Stimulated activated CD4-positive, alpha-beta T cell treated with anti-CD3 and anti-CD28 coated beads, Interleukin-1b, Interleukin-23, amount 100 ng/mL, for 1 hour (primary cell): ENCODE measurements at places on chromosomes 7 and 10.

DNA sequence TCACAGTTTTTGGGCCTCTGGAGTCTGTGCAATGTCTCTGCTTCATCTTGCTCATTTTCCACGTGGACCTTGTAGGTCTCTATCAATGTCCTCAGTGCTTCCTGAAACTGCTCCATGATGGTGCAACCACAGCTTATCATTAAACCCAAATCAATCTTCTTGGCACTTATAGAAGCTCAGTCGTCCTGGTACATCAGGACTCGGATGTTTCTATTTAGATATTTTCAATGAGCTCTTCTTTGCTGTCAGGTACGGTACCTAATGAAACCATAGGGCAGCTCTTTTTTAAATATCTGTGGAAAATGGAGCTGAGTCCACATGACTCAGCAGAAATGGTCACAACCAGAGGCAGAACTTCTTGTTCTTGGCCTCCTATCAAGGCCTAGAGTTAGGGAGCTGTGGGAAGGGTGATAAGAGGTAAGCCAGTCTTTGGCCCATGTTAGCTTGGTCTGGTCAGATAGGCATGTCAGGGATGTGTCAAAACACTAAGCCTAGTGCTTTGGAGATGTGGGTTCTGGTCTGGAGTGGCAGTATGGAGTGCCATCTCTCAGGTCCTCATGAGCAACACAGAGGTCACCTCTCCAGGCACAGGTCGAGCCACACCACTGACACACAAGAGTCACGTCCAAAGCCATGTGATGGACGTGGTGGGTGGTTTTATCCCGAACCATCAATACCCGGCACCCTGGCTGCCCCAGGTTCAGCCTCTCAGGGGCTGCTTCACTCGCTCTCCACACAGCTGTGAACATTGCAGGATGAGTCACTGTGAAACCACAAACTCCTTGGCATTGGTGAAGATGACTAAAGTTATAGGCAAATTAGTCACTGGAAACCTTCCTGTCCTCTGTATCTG is 87.0 kb downstream of the TBXAS1 start:
- DNase-seq: peak; percentile 7

DNA sequence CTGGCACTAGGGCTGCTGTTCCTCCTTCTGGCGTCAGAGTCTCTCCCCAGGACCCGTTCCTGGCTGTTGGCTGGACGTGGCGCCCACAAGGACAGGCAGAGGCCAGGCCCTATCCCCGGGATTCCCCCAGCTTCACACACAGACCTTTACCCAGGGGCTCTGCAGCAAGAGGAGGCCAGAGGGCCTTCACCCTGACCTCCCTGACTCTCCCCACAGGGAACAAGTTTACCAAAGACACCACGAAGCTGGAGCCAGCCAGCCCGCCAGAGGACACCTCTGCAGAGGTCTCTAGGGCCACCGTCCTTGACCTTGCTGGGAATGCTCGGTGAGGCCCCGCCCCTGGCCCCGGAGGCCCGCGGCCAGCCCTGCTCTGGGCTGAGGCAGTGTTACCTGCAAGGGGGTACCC is 82.2 kb downstream of the GTF2IRD1 start:
- no peak for DNase-seq

GRCh38 chr10:115091161-115091560 is 2.0 kb upstream of the ATRNL1 start:
- DNase-seq: no peak

DNA sequence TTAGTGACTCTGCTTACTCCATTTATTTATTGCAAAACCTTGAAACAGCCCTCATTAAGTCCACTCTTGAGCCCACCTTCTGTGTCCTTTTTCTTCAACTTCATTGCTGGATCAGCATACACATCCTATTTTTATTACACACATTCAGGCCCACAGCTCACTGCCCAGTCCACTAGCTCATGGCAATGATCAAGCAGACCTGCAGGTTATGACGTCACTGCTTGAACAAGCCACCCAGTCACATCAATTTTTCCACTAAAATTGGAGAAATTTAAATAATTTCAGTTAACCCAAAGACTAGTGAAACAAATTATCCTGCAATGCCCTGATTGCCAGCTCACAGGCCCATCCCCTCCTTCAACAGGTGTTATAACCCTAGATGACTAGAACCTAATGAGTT is 16.0 kb upstream of the STARD3NL start:
- no peak for DNase-seq

DNA sequence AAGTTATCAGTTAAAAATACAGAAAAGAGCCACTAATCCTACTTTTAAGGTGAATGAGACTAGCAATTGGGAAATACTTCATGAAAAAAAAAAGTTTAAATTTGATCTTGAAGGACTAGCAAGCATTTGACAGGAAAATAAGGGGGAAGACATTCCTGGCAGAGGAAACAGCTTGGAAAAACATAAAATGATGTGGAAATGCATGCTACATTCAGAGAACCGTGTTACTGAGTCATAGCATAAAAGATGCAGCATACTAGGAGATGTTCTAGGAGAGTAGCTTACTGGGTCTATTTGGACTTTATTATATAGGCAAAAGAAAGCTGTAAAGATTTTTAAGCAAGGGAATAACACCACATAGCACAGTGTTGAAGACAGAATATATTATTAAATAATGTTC is 108.6 kb upstream of the COL1A2 start:
- DNase-seq: no peak

DNA sequence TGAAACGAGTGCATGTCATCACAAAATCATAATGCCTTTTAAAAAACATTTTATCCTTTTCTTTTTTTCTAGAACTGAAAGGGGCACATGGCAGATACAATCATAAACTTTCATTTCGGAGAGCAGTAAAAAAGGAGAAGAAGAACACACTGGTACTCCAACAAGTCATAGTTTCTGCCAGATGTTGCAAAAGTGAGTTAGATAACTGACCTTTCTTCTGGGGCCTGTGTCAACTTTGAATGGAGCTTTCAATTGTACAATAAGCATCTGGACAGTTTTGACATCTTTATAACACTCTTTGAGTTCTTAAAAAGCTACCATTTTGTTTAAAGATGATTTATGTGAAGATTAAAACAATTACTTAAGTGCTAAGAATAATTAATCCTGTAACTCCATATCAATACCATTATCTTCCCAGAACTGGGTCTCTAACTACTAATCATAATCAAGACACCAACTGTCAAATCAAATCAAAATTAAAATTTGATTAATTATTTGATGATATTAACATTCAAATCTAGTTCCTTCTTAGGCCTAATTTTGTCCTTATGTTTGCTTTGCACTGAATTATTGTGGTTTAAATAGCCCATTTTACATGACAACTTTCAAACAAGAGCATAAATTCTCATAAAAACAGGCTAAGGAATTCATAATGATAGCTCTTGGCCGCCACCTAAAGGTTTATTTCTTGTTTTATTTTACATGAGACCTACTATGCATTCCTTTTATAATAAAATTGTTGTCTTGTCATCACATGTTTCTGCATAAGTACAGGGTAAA is 19.5 kb upstream of the ITGB8 start:
- DNase-seq: no peak

GRCh38 chr10:10941127-10941730 is 76.4 kb upstream of the CELF2 start:
- DNase-seq: no peak

- no peak for DNase-seq
Observed at GRCh38 chr7:1693991-1694524, 24.0 kb downstream of the ELFN1 start.

- no peak for DNase-seq
Observed at GRCh38 chr7:2800220-2800930, 43.7 kb downstream of the GNA12 start.

DNA sequence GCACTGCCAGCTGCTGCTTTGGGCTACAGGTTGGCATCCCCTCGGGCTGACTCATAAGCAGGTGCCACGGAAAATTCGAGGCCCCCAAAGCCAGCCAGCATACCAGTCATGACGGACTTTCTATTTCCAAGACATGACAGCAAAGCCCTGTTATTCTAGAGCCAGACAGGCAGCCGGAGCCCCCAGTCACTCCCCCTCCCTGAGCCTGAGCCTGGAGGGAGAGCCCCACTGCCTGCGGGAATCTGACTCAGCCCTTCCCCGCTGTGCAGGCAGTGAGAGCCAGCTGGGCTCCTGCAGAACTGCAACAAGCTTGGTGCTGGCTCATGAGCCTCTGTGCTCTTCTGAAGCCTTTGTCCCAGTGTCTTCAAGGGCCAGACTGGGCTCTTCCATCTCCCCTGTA is 15.8 kb downstream of the BTBD16 start:
- DNase-seq: no peak

GRCh38 chr7:16671811-16672210 is 25.8 kb downstream of the BZW2 start:
- DNase-seq: no peak

DNA sequence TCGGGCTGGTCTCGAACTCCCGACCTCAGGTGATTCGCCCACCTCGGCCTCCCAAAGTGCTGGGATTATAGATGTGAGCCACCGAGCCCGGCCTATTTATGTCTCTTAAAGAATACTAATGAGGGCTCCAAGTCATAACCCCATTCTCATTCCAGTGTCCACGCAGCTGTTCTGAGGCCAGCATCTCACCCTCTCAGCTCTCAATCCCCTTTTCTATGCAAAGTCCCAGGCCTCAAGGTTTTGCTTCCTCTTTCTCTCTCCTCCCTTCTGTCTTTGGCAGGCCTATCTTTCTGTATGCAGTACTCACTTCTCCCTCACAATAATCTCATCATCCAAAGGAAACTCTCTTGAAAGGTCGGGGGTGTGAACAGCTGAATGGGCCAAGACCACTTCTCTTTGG is 28.0 kb upstream of the VSIR start:
- DNase-seq: no peak

DNA sequence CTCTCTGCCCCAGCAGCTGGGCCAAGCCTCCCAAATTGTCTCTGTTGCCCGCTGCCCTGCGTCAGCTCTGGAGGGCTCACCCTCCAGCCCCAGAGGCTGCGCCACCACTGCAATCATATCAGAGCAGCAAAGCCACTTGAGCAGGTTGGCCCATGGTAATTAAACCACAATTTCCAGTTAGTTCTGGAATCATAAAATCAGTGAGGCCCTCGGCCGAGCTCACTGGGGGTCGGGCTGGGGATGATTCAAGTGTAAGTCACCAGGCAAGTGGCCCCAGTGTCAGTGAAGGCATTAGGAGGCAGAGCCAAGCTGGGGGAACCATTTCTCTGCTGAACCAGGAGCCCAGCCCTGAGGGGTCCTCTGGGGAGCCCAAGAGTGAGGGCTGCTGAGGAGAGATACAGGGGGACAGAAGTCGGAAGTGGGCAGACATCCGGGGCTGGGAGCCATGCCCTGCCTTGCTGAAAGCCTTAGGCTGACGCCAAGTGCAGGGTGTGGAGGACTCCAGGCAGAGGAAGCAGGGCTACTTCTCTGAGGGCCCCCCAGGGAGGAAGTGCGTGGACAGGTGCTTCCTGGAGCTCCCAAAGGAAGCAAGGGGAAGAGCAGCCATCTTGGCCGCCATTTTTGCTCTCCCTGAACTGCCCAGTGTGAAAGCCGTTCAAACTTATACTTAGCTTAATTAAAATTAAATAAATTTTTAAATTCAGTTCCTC is 29.5 kb upstream of the SLC29A3 start:
- no peak for DNase-seq

- DNase-seq: no peak
Observed at GRCh38 chr10:51188008-51188407, 113.7 kb downstream of the PRKG1 start.

DNA sequence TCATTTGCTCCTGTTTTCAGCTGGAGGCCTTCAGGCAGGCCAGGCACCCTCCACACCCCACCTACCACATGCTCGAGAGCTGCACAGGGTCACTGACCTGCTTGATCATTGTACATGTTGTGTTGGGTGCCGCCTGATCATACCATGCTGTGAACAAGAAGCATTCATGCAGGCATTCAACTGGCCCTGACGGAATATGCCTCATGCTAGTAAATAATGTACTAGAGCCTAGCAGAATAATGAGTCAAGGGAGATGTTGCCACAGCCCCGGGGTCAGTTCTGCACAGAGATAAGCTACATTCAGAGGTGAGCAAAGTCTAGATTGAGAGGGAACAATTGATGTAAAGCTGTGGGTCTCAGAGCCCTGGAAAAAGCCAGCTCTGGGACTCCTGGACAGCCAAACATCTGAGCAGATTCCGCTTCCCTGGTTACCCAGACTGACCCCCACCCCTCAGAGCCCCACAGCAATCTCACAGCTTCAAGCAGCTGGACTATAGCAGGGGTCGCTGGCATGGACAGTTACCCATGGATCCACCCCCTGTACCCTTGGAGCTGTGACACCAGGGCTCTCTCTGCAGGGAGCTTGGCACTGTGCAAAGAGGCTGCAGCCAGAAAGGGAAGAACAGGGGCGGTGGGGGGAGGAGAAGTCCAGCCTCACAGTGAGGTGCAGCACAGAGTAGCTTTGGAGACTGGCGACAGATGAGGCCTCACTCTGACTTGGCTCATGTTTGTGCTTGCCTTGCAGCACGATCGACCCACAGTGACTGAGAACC is 86.6 kb downstream of the FRMPD2 start:
- DNase-seq: no peak

DNA sequence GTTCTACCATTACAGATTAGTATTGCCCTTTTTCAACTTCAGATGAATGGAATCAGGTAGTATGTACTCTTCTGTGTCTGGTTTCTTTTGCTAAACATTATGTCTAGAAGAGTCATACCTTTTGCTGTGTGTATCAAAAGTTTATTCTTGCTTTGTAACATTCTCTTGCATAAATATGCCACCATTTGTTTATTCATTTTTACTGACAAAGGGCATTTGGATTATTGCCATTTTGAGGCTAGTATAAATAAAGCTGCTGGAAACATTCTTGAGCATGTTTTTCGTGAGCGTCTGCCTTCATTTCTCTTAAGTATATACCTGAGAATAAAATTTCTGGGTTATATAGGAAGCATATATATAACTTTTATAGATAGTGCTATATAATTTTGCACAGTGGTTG is 121.7 kb upstream of the CSTF2T start:
- DNase-seq: no peak

- no peak for DNase-seq
Observed at GRCh38 chr7:51577390-51577789, 260.8 kb upstream of the COBL start.

DNA sequence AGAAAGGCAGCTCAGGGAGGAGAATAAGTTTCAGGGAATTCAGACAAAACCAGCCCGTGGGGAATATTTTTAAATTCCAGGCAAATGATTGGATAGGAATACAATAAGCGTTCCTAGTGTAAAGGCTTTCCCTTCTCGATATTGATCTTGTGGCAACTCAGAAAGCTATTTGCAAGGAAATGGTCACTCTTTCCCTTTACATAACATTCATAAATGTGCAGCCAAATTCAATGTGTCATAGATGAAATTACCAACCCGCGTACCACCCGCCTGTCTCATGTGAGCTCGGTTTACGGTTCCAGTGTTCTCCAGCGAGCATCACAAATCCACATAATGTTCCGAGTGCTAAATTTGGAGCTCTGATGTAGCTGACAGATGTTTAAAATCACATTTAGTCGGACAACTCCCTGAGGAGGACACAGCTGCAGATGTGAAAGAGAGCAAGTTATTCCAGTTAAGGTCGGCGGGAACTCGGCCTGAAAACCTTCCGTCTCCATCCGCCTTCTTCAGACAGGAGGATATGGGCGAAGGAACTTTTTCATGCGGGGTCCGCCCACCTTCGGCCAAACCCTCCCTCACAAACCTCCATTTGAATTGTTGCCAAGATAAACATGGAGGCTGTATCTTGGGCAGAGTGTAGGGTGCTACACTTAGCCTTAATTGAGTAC is 327.0 kb downstream of the RNLS start:
- no peak for DNase-seq
